Testis (tissue), 5 donors: ENCODE measurements at places on chromosomes 4 and X. TPM values are rescaled to one million over a fixed set of nuclear protein-coding genes. Genes with fewer than 3 reads are reported as not detected.
A peak's percentile ranks its signal among the peaks of the same experiment; 100 is the strongest.

DNA sequence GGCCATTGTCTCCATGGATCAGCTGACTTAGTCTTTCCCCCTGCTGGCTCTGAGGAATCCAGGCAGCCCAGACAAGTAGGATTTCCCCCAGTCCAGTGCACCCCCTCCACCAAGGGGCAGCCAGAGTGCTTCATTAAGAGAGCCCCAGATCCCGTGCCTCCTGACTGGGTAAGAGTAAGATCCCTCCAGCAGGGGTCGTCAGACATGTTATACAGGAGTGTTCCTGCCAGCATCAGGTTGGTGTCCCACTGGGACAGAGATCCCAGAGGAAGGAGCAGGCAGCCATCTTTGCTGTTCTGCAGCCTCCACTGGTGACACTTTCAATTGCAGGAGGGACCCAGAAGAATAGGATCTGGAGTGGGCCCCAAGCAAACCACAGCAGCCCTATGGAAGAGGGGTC lies 29.0 kb upstream of the INPP4B start:
- no peak for DNase-seq

GRCh38 chrX:10972706-10973105 lies 138.4 kb upstream of the HCCS start:
- no peak for DNase-seq

DNA sequence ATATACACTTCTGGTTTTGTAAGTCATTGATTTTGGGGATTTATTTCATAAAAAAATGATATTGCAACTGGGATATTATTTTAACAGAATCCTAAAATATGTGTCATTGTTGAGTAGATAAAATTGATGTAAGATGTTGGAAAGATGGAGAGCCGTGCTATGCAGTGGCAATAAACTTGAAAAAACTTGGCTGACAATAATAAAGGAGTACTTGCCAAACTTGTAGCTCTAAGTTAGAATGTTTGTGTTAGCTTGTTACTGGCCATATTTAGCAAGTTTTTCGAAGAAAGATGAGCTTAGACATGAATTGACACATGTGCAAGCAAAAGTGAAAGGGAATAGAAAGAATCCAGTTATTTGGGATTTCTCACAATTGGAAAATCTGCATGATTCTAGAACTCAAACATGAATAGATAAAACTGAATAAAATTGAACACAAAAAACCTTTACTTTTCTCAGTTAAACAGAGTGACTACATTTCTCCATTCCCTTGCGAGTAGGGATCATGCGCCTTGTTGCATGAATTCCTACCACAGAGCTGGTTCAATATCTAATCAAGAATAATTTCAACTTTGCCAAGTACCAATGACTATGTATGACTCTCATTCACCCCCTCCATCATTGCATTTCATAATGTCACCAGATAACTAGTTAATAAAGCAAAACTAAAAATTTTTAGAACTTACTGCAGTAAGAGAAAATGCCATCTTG lies 327.8 kb downstream of the CAMK2D start:
- DNase-seq, result no peak

DNA sequence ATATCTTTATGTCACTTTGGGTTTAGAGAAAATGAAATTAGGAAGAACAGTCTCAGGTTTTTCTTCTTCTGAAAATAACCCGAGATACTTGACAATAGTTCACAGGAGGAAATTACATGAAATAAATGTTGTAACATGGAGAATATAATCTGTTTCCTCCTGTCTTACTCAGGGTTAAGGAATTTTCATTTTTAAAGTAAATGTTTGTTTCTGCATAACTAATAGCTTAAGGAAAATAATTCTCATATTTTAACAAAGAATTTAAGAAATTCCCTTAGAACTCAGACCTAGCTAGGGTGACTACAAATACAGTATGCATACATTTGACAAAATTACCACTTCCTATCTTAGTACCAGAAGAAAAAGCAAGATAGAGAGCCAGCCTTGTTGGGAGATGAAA lies 17.2 kb upstream of the SPRY1 start:
- DNase-seq, result no peak

DNA sequence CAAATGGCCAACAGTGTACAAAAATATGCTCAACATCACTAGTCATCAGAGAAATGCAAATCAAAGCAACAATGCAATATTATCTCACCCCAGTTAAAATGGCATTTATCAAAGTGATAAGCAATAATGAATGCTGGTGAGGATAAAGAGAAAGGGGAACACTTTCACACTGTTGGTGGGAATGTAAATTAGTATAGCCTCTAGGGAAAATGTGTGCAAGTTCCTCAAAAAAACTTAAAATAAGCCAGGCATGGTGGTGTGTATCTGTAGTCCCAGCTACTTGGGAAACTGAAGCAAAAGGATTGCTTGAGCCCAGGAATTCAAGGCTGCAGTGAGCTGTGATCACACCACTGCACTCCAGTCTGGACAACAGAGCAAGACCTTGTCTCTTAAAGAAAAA lies 572.1 kb downstream of the NLGN4X start:
- no peak for DNase-seq

DNA sequence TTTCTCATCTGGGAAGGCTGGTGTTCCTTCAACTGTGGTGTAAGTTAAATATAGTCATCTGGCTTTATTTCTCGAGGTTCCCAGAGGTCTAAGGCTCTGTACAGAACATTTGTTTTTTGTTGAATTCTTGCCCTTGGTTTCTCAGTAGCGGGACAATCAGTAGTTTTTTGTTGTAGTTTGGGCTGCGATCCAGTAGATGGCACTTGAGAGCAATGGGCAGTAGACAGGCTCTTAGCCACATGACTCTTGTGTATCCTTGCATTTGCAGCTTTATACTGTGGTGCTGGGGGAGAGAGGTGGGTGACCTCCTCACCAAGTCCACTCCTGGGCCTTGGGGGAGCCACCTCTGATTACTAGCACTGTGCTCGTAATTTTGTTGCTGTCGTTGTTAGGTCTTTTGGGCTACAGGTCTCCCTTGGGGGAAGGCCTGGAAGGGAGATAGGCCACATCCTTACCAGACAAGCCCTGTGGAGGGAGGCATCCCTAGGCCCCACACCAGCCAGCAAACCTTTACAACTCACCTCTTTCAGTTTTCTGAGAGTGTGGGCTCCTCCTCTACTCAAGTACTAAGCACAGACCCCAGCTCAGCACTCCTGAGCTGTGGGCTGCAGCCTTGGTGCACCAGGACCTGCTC lies 8.1 kb downstream of the ETDB start:
- peak; percentile 31 for DNase-seq

DNA sequence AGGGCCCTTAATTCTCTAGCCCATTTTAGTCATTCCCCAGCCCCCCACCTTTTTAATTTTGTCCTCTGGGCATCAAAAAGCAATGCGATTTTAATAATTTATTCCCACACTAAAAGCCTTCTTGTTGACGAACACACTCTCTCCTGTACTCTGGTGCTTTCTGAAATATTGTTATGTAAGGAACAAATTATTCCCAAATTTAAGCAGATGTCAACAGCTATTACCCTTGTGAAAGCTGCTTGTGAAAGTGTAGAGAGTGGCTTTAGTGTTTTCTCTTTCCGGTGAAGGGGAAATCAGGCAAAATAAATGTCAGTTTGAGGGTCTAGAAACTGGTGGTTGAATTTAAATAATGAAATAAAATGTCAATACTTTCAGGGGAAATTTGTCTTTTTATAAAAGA lies 221.2 kb upstream of the CNKSR2 start:
- no peak for DNase-seq

DNA sequence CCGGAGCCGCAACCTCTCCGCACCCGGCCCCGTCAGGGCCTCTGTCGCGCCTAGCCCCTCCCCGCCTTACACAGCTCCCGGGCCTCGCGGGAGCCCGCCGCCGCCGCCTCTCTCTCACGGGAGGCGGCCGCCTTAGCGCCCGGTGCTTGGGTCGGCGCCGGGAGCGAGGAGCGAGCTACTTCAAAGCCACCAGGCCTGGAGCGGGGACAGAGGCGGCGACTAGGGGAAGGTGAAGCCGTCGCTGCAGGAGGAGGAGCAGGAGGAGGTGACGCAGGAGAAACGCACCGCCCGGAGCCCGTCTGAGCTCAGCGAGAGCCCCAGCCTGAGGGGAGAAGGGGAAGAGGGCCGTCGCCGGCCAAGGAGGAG lies 250 bp downstream of the USP9X start:
- DNase-seq, result peak; percentile 23

Gene GAK
- total RNA-seq, result 229 TPM

Gene F11
- total RNA-seq, result 0.19 TPM

Gene NPY5R
- 1.5 TPM for total RNA-seq

Gene TMEM156
- not detected for total RNA-seq

Gene CSAG3
- 1.9 TPM for total RNA-seq

Gene TMEM271
- 1.7 TPM for total RNA-seq
